Omental fat pad (tissue), 4 donors: ENCODE measurements at places on chromosomes 7 and 10.

GRCh38 chr10:90819911-90820310, 37.9 kb downstream of the HTR7 start:
- no peak for DNase-seq

DNA sequence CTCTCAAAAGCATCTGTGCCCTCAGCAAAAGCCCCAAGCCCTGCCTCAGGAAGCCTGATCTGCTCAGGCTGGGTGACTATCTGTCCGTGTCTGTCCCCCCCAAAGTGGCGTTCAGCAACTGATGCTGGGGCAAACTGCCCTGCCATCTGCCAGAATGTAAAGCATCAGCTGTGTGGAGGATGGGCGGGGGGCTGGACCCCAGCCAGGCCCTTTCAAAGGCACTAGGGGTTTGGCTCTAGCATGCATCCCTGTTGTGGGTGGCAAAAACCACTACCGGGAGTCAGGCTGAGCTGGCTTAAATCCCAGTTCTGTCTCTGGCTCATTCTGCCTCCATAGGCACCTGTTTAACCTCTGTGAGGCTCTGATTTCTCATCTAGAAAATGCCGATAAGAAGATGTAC, 35.5 kb downstream of the GPRIN2 start:
- no peak for DNase-seq

DNA sequence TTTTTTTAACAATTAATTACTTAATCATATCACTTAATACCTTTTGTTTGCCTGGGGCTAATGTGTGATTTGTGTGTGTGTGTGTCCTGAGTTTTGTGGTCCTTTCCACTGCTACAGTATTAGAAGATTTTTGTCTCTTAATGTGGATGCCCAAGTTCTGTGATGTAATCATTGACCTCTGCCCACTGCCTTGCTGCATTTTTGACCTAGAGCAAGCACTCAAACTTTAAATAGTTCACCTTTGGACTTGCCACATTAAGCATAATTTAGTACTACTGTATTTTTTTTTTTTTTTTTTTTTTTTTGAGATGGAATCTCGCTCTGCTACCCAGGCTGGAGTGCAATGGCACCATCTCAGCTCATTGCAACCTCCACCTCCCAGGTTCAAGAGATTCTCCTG, 52.7 kb downstream of the VCL start:
- DNase-seq: no peak

DNA sequence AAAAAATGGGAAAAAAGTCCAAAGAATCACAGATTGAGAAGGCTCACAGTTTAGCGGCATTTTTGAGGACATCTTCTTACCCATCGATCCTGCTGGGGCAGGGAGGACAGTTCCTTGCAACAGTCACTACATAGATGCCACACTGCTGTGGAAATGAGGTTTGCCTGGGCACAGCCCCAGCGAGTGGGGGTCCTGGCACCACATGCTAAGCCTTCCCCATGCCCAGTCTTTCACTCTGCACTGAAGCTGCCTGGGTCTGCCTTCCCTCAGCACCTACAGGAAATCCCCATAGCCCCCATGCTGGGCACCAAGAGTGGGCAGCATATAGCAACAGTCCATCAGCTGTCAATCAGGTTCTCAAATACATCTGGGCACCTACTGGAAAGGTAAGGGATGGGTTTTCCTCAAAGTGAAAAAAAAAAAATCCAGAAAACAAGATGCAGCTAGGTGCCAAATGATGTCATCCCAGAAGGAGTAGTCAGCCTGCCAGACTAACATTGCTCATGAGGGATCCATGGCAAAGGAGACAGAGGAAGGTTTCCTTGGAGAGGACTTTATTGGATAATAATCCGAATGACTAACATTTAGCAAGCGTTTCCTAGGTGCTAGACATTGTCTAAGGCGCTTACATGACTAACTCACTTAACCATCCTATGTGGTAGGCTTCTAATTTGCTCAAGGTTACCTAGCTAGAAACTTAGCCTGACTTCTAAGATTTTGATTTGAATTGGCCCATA, 125.7 kb upstream of the CXCL12 start:
- no peak for DNase-seq

DNA sequence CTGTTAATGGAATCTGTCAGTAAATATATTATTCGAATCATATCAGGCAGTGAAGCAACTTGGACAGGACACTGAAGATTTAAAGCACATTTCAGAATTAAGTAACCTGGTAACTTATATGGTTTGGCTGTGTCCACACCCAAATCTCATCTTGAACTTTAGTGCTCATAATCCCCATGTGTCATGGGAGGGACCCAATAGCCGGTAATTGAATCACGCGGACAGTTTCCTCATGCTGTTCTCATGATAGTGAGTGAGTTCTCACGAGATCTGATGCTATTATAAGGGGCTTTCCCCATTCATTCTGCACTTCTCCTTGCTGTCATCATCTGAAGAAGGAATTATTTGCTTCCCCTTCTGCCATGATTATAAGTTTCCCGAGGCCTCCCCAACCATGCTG, 83.2 kb upstream of the COL1A2 start:
- no peak for DNase-seq

- DNase-seq: no peak
Measured at GRCh38 chr10:91290607-91291006, 70.1 kb downstream of the PCGF5 start.

- no peak for DNase-seq
Measured at GRCh38 chr10:43923328-43923727, 274.6 kb upstream of the ZNF32 start.

- no peak for DNase-seq
Measured at GRCh38 chr7:107909445-107909844, 18.5 kb downstream of the DLD start.
